ENCODE measurements at places on chromosomes 1 and 21.

GRCh38 chr1:22309572-22309971, 142.1 kb upstream of the ZBTB40 start:
- DNase-seq: no peak

DNA sequence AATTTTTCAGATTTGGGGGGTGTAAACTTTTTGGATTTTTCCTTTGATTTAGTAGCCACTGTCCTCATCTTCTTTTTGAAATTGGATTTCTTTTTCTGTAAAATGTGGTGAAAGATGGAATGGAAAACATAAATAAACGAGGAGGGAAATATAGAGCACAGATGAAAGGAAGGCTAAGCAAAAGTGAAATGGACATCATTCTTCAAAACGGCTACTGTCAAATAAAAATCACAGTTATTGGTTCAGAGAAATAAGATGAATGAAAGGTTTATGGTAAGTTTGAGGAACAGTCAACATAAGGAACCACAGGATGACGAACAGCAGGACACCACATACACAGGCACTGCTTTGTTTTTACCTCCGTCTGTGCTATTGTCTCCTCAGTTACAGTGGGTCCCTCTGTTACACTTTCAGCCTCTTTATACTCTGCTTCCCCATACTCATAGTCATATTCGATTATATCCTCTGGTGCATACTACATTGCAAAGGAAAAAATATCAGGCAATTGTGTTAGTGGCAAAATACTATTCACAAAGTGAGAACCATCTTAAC, 82.4 kb downstream of the COL11A1 start:
- DNase-seq: no peak

GRCh38 chr1:193747579-193747978, 561.2 kb upstream of the B3GALT2 start:
- no peak for DNase-seq

DNA sequence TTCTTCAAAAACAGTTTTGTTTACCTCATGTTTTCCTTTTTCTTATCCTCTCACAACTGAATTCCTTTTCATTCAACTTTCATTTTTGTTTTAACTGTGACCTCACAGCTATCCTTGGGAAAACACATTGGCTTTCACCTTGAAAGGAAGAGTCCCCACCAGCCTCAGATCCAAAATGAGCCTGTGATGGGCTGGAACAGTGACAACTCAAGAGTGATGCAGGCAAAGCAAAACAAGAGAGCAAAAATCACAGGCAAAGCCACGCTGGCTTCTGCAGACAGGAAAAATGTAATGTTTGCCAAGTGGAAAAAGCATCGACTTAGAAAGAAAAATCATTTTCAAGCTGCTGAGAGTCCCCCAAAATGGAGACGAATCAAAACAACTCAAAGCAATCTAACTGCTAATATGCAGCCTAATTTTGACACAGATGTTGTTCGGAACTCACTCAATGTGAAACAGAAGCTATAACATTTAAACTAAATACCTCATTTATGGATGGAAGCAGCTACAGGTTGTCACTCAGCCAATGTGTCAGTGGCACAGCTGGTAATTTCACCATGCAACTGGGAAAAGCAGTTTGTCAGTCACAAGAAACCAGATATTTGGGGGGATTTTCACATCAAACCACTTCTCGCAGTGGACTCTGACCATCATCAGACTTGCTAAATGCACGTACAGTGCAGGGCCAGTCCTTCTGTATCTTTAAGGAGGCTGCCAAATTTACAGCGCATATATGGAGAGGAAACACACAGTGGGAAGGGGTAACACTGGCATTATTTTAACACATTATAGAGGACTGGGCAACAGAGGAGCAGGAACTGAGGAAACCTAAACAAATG, 50.7 kb downstream of the ALG14 start:
- DNase-seq: no peak

DNA sequence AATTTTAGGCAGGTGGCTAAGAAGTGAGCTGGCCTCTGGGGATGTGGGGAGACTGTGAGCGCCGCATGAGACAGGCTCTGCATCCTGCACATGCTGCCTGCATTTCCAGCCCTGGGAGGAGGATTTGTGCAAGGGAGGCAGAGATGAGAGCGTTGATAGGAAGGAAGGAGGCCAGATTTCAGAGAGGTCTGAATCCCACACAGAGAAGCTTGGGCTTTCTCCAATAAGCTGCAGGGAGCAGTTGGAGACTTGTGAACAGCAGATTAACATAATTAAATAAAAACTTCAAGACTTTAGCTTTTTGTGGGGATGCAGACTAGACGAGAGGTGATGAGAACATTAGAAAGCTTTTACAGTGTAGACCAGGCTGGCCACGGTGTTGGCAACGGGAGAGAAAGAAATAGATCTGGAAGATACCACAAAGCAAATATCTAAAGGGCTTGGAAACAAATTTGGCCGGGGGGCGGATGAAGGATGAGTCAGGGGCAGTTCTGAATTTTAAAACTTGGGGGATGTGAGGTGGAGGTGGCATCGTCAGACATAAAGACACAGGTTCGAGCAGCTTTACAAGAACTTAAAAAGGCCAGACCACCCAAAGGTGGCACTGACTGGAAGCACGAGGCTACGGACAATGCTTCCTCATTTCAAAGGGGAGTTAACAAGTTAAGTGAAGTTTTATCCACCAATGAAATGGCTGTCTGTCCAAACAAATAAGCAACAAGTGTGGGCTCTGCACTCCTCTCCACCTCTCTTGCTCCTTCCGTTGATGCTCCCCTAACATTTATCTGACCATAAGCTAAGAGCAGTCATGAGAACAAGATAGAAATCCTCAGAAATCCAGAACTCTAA, 57.0 kb downstream of the HIVEP3 start:
- DNase-seq: no peak

DNA sequence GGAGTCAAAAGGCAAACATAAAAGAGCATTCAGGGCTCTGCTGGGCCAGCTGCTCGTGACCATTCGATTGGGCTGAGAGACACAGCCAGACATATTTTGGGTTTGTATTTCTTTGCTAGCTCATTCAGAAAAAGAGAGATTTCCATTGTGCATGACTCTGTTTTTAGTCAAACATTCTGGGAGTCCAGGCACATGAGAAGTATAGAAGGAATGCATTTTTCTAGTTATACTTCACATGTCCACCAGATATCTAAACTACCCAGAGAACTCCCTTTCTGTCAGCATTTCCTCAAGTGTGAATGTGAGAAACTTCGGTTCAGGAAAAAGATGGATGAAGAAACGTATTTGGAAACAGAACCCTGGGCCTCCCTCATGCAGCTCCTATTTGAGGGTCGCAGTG, 6.3 kb upstream of the KCNE1 start:
- no peak for DNase-seq

GRCh38 chr1:160164121-160164520, 12.7 kb downstream of the ATP1A4 start:
- DNase-seq: no peak

- no peak for DNase-seq
These were observed 69.5 kb downstream of the MAN1C1 start for GRCh38 chr1:25685938-25686665.

- DNase-seq: no peak
These were observed 71.3 kb downstream of the PLPP3 start for GRCh38 chr1:56507925-56508522.

DNA sequence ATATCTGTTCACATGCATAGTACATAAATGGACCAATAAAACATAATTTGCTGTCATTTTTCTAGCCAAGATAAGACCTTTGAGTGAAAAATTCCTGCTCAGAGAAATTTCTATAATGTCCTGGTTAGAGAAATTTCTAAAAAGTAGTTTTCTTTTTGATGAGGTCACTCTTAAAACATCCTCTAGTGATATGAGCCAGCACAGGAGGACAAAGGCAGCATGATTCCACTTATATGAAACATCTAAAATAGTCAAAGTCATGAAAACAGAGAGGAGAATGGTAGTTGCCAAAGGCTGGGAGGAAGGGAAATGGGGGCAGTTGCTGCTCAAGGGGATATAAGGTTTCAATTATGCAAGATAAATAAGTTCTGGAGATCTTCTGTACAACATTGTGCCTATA, 239.4 kb downstream of the BACH1 start:
- DNase-seq: no peak

DNA sequence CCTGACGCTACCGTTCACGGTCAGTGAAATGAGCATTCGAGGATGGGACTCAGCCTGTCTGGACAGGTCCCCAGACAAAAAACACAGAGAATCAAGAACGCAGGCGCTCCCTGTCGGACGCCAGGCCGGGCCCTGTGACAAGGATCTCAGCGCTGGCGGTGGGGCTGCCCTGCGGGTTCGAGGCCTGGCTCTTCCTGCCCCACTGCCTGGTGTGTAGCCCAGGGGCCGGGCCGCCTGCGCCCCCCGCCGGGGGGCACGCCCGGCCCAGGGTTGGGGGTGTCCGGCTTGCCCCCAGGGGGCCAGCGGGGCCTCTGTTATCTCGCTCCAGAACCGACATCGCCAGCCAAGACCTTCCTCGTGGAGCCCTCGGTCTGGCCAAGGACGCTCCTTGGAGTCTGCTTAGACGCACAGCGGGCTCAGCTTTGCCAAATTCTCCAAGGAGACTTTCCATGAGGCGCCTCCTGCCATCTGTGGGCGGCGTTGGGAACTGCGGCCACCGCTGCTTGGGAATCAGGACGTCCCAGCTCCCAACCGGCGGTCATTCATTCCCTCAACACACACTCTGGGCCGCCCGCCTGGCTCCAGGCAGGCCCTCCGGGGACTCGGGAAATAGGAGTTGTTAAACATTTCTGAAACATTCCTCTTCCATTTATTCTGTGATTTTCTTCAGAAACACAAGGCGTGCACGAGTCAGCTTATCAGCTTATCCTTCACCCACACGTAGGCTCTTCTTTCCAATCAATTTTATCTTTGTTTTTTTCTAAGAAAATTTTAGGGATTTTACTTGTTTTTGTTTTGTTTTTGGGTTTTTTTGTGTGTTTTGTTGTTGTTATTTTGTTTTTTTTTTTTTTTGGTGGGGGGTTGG, 11.3 kb upstream of the RIPK4 start:
- peak; percentile 59 for DNase-seq

GRCh38 chr1:15504436-15504835, 19.6 kb downstream of the CASP9 start:
- no peak for DNase-seq

DNA sequence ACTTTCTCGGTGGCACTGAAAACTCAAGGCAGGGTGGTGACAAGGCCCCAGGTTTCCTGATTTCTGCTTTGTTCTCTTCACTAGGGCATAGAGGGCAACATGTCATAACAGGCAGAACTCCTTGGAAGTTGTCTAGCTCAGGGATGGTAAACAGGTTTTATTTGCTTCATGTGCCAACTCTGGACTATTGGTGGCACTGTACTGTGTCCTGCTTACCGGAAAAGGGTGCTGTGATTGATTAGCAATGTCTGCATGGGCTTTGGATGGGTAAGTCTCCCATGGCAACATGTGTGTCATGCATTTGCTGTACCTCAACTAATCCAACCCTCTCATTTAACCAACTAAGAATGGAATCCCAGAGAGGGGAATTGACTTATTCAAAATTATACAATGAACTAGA, 70.7 kb upstream of the USP24 start:
- DNase-seq: no peak

GRCh38 chr1:171372418-171373084, 58.6 kb downstream of the FMO4 start:
- DNase-seq: peak; percentile 12

DNA sequence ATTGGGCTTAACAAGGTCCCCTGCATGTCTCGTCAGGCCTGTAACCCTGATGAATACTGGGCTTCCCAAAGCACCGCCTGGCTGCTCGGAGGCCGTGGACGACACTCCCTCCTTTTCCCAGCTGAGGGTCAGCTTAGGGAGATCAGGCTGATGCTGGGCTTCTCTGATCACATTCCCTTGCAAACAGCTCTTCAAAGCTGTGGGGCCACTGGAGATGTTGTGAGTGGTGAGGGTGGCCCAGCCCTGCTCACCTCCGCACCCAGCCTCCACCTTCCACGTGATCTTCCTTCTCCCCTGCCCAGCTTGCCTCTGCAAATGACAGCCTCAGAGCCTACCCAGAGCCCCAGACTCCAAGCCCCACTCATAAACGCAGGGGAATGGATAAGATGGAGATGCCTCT, 195.4 kb downstream of the GRIK3 start:
- DNase-seq: no peak

GRCh38 chr1:46533179-46533864, 18.1 kb downstream of the KNCN start:
- DNase-seq: no peak

GRCh38 chr1:213256438-213257087, 205.5 kb downstream of the RPS6KC1 start:
- no peak for DNase-seq

DNA sequence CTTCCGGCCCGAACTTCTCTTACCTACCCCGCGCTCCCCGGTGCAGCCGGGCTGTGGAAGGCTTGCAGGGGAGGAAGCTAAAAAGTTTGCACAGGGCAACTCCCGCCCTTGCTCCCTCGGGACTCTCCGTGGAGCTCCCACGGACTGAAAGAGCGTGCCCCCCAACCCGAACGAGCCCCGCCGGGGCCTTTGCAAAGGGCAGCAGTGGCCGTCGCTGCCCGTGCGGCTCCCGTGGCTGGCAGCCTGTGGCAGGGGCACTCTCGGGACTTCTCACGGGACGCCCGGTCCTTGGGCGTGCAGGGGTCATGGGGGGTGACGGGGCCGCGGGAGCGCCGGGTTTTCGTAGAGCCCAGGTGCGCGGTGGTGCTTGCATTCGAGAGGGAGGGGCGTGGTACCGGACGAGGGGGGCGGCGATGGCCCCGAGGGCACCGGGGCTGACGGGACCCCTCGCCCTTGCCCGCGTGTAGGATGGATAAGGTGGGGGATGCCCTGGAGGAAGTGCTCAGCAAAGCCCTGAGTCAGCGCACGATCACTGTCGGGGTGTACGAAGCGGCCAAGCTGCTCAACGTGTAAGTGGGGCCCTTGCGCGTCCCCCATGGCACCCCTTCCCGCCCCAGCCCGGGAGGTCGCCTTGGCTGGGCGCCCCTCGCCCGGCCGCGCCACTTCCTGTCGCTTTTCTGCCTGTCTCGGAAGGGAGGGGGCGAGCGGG, 711 bp downstream of the GADD45A start:
- no peak for DNase-seq

DNA sequence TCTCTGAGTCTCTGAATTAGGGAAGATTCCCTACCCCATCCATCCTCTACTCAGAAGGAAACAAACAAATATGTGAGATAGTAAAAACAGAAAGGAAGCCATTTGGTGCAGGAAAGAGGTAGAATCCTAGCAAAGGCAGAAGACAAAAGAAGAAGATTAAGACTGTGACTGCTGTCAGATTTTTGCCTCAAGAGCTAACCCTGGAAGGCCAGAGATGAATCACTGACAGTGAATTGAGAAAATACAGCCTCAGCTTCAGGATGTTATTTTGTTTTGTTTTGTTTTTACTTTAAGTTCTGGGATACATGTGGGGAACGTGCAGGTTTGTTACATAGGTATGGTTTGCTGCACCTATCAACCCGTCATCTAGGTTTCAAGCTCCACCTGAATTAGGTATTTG, 31.7 kb downstream of the DSTYK start:
- DNase-seq: no peak

- DNase-seq: no peak
These were observed 269.7 kb downstream of the LMO4 start for GRCh38 chr1:87598429-87598828.

DNA sequence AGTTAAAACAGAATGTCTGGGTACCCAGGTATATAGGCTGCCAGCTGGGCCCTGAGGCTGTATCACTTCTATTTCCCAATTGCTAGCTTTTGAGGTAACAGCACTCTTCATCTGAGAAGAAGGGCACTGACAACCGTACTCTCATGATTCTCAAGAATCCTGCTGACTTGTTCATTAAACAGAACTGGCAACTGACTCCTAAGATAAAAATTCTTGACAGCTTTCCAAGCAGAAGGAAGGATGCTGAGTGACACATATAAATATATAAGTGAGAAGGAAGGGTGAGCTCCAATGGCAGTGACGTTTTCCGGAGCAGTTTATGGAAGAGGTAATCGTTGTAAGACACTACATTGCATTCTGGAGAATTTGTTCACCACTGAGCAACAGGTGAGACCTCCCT, 48.1 kb upstream of the NRIP1 start:
- DNase-seq: no peak
